ENCODE measurements at places on chromosomes 4 and X.

DNA sequence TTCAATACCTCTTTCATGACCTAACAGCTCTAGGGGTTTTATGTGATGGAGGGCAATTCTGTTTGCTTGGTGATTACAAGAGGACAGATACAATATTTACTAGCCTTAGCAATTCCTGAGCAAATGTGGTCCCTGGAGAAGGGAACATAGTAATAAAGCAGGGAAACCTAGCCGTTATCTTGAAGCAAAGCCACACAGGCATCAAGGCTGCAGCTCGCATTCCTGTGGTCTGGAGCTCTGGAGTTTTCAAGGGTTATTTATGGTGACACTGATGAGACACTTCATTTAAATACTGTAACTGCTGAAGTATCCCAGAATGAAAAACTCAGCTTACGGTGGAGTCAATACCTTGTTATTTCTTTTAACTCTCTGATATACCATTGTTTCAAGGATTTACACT is 66.8 kb downstream of the AFF2 start:
- no peak for DNase-seq

DNA sequence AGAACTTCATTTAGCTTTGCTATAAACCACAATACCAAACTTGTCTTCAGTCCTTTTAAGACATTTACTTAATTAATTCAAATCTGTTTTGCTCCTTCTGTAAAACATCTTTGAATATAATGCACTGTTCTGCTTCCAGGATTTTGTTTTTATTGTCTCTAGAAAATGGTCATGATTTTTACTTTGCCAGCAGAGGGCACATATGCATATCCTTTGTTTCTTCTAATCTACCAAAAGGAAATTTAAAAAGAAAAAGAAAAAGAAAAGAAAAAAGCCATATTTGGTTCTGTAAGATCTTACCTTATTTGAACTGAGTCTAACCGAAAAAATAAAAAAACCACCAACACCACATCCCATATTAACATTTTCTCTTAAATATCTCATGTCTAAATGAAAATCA is 101.9 kb upstream of the CCSER1 start:
- no peak for DNase-seq

GRCh38 chr4:176262243-176262642 is 6.8 kb downstream of the ASB5 start:
- DNase-seq, result no peak

DNA sequence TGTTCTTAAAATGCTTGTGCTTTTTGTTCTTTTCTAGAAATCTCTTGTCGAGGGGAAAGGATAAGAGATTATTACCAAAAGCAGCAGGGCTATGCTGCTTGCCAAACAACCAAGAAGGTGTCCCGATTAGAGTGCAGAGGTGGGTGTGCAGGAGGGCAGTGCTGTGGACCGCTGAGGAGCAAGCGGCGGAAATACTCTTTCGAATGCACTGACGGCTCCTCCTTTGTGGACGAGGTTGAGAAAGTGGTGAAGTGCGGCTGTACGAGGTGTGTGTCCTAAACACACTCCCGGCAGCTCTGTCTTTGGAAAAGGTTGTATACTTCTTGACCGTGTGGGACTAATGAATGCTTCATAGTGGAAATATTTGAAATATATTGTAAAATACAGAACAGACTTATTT is 81.5 kb upstream of the PACRGL start:
- no peak for DNase-seq

DNA sequence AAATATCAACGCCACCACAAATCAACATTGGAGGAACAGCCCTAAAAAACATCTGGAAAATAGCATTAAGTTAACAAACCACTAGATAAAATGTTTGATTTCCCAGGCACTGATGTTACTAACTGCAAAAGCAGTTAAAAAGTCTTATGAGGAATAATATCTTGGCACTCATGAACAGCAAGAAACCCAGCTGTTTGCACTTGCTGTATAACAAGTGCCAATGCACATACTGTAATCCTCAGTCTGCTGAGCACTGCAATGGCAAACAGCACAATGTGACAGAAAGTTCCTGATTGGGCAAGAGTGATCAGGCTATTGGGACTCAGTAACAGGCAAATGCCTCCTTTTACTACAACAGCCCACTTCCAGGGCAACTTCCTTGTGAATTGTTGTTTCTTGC is 20.8 kb upstream of the SEC24B start:
- DNase-seq, result no peak

- DNase-seq, result no peak
Measured at GRCh38 chr4:150647008-150647407, 65.1 kb downstream of the MAB21L2 start.
